ENCODE measurements at places on chromosomes 7 and 10. TPM values are rescaled to one million over a fixed set of nuclear protein-coding genes. Genes with fewer than 3 reads are reported as not detected.

DNA sequence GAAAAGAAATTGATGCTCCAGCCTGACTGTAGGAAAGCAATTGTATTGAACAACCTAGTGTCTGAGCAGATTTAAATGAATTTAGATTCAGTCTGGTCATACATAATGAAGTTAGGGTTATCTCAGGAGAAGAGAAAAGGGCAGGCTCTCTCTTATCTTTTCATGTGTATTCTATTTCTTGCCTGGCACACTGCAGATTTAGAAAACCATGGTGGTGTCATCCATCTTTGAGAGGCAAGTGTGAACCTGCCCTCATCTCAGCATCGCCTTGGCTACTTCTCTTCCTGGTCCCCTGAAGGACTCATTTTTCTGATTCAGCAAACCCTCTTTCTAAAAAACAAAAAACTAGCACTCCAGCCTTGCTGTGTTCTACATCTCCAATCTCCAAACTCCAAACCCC, 137.7 kb downstream of the LRRC4 start:
- peaks cover under 1% of the 10 kb centered on the region for H3K4me1 ChIP-seq
- H3K27ac ChIP-seq = no peak overlapping the region
- no peak for DNase-seq
- peaks cover 23% of the 10 kb centered on the region for H3K36me3 ChIP-seq

DNA sequence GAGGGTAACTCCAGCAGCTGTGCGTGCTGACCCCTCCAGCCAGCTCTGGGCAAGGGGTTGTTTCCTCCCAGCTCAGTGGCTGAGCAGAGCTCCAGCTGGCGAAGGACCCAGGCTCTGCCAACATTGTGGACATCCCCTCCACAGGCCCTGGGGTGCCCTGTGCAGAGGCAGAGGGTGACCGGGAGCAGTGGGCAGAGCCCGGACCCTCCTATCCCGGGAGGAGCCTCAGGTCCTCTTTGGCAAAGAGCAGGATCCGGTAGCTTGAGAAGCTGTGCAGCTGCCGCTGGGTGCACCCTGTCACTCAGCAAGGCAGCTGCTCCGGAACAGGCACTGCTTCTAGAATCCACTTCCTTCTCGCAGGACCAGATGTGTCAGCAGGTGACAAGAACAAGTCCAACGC, 175.9 kb downstream of the EBF3 start:
- no peak overlapping the region for H3K4me3 ChIP-seq
- no peak overlapping the region for H3K27ac ChIP-seq
- H3K4me1 ChIP-seq = no peaks in the 10 kb centered on the region
- H3K36me3 ChIP-seq = no peaks in the 10 kb centered on the region
- DNase-seq = no peak

GRCh38 chr7:155202106-155202871, 95.4 kb upstream of the INSIG1 start:
- no peak overlapping the region for H3K27ac ChIP-seq
- H3K4me3 ChIP-seq = no peak overlapping the region
- H3K4me1 ChIP-seq = peaks cover 15% of the 10 kb centered on the region
- no peak for DNase-seq
- peaks cover 2% of the 10 kb centered on the region for H3K36me3 ChIP-seq
- peaks cover 2% of the 10 kb centered on the region for H3K27me3 ChIP-seq

SSBP1 gene
- total RNA-seq = 106 TPM

Data from activated naive CD8-positive, alpha-beta T cell treated with anti-CD3 and anti-CD28 coated beads, Interleukin-2, amount 10 ng/mL, durations not matched to agents 7 days and 5 days (primary cell).